ENCODE measurements at places on chromosomes 1 and 21. TPM values are rescaled to one million over a fixed set of nuclear protein-coding genes. Genes with fewer than 3 reads are reported as not detected.

HTR6 gene
- total RNA-seq, result not detected

- DNase-seq, result no peak
Observed at GRCh38 chr1:99577313-99577712, 68.6 kb upstream of the PALMD start.

DNA sequence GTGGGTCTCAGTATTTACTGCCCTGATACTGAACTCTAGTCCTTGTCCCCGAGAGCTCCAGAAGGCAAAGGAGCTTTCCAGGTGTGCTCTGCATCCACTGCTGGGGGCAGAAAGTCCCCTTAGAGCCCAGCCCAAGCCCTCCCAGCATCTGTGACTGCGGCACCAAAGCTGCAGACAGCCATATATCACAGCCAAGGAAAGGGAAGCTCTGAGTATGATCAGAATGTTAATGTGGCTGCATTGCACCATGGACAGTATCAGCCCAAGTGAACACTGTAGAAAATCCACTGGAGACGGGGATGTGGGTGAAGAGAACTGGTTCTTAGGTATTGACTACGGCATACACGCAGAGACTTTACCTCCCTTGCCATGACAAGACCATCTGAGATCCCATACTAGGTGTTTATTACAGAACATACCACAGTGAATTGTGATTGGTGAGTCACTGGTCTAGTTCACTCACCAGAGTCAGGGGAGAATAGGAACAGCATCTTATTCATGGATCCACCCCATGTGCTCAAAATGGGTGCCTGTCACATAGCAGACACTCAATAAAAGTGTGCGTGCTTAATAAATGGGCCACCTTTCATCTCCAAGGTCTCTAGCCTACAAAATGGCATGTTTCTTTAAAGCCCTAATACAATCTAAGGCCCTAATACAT is 170.3 kb downstream of the HHIPL2 start:
- DNase-seq, result no peak

- DNase-seq, result no peak
Observed at GRCh38 chr1:21511579-21512522, 2.6 kb downstream of the ALPL start.
